ENCODE measurements at places on chromosomes 4 and X. TPM values are rescaled to one million over a fixed set of nuclear protein-coding genes. Genes with fewer than 3 reads are reported as not detected.

DNA sequence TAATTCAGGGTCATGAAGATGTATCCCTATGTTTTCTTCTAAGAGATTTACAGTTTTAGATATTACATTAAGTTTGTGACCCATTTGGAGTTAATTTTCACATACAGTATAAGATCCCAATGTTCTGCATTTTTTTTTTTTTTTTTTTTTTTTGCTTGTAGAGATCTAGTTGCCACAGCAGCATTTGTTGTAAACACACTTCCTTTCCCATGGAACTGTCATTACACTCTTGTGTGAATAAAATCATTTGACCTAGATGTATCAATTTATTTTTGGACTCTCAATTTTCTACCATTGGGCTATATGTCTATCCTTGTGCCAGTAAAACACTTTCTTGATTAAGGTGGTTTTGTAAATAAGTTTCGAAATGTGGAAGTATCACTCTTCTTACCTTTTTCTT lies 1107.2 kb downstream of the TECRL start:
- DNase-seq = no peak

GRCh38 chr4:152209772-152210493 lies 326.0 kb downstream of the FBXW7 start:
- no peak for DNase-seq

DNA sequence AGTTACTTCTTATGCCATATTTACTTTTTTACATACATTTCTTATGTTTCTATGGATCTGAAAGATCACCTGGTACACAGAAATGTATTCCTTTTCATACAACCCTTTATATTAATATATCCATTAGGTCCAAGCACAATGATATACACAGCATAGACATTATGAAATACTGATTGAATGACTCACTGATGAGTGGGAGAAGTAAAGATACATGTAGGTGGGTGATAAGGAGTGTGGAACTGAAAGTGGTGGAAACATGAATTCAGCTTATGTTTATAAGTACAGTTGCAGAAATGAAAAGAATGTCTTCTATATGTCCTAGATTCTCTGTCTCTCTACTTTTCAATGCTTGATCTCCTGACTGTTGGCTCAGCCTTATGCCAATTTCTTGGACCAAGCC lies 87.9 kb downstream of the YIPF7 start:
- DNase-seq = no peak

DNA sequence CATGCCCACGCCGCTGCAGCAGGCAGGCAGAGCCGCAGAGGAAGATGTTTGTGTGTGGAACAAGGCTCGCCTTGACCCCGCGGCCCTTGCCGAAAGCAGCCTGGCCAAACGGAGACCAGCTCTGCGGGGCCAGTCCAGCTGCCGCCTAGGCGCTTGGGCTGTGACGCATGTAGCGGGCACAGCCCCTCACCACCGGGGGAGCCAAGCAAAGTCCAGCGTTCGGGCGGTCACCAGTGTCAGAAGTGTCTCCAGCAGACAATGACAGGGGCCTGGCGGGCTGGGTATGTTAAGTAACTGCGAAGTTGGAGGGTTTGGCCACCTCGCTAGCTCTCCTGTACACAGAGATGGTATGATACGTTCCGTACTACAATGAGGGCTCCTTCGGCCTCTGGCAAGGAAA lies 1.3 kb downstream of the AMER1 start:
- no peak for DNase-seq

DNA sequence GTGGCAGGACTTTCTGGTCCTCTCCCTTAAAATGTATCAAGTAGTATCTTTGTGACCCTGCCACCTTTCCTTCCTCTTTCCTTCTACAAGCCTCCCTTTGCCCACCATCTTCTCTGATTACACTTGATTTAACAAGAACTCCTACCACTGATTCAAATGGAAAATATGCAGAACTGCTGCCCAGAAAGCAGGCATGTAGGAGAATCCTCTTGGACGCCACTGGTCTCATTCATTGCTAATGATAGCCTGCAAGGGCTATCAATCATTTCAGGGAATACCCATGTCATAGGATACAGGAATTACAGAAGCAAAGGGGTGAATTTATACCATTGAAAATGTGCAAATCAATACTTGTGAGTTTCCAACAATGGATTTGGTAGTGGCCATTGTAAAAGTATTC lies 294.6 kb upstream of the NRK start:
- DNase-seq = no peak

GRCh38 chr4:1325681-1326635 lies 21.1 kb upstream of the UVSSA start:
- DNase-seq = no peak

- DNase-seq = no peak
Measured at GRCh38 chrX:122945328-122945727, 238.8 kb upstream of the GRIA3 start.

DNA sequence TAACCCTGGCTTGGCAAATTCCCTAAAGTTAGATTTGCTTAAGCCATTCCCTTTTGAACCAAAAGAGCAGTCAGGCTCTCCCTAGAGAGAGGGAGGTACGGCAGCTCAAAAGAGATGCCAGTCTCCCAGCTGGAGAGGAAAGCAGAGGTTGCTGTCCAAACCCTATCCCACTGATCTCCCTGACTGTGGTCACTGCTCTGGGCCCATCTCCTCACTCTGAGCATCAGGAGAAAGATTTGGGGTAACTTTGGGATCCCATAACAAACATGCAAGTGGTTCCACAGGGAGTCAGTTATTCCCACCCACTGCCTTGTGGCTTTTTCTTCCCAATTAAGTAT lies 17.1 kb downstream of the ACSL1 start:
- DNase-seq = no peak

DNA sequence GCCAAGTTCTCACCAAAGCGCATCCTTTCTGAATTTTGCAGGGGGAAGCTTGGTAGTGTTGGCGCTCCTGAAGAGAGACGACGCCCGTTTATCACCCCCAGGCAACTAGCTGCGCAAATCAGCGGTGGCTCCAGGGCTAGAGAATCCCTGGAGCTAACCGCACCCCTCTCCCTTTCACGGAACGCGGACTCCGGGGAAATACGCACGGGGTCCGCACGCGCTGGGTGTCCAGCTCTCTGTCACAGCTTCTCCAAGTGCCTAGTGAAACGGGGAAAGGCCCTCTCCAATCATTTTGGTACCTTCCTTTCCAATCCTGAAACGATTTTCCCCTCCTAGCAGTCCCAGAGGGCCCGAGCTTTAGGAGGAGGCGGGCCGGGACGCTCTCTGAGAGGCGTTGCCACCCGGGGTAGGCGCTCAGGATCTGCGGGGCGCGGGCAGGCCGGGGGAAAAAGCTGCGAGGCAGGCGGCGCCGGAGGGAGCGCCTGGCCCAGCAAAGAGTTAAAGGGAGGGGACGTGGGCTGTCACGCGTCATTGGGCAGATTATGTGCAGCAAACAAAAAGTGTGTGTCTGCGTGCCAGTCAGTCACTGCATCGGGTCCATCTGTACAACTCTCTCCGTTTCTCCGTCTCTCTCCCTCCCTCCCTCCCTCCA lies at the start of gene PRDM8:
TSS of gene PRDM8 (plus strand) at position 582 of the 652 bp plus-strand sequence. CDS start 2,578 bp downstream, outside the sequence.
- DNase-seq = no peak

DNA sequence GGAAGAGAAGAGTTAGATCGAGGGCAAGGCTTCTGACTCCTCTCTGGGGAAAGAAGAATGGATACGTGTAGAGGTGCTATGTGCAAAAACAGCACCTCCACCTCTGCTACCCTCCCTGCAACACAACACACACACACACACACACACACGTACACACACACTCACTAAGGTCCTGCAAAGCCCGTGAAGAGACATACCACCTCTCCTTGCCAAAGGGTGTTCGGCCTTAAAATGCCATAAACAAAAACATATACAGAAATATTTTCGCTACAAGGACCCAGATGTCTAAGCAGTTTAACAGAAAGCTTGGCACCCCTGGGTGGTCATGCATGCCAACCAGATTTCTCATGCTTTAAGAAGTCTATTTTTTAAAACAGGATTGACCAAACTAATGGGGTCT lies 1.5 kb downstream of the TIFA start:
- no peak for DNase-seq

DNA sequence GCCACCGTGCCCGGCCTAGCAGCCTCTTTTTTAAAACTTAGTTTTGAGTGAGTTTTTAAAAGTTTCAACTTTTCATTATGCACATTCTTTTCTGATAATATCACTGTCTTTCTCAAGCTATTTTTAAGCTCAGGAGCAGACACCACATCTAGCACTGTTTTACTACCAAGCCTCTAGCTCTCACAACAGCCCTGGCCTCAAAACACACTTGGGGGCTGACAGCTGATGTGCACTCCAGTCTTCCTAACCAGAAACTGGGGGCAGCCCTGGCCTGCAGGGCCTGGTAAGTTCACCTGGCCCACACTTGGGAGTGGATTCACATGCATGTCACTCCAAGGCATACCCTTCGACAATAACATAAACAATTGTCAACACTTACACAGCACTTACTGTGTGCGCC lies 34.0 kb downstream of the CENPU start:
- no peak for DNase-seq

DNA sequence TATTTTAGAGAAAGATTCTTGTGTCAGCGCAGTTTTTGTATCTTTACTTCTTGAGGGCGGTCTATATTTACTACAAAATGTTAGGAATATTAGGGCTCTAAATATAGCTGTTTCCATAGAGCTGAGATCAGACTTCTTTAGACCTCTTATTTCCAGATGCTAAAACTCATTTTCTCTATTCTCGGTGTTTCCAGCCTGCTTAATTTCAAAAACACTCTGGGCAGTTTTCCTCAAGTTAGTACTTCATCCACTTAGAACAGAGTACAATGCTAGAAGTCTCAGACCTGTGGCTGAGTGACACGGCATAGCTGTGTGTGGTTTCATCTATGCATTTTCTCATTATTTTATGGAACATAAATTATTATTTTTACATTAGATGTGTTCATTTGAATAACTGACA lies 346.6 kb downstream of the PABPC4L start:
- no peak for DNase-seq

DNA sequence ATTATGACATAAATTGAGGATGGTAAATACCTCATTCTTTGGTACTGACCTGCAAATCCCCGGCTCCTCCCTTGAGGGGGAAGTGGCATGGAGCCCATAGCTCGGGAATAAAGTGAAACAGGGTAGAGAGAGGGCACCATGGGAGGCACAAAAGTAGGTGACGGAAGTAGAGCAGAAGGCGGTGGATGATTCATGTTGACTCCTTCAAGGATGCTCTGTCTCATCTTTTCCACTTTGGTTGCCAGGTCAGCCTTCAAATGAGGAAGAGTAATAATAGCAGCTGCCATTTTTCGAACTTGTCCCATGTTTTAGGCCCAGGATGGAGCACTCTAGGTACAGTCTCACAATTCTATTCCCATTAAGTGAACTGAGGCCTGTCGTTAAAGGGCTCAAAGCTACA lies 41.4 kb upstream of the PHF8 start:
- no peak for DNase-seq

DNA sequence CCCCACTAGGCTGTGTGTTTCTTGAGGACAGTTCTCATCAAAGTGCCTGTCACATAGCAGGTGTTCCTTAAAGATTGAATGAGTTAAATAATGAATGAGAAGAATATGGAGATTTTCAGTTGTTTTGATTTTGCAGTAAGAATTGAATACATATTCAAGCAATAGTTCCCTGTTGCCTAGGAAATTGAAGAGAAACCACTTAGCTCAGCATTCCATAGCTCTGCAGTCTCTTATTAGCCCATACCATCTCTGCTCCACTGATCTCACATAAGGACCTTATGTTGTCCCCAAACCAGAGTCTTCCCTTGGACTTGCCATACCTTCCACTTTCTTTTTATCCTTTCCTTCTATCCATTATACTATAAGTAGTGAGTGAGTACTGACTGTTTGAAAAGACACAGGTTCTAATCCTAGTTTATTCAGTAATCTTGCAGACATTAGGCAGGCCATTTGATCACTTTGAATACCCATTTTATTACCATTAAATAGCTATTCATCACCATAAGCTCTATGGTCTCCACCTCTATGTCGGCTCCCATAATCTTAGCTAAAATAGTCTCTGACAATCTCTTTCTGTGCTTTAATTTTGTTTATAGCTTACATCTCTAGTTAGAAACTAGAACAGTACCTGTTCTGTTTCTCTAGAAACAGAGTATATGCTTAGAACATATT lies 1059.6 kb upstream of the SLIT2 start:
- no peak for DNase-seq

DNA sequence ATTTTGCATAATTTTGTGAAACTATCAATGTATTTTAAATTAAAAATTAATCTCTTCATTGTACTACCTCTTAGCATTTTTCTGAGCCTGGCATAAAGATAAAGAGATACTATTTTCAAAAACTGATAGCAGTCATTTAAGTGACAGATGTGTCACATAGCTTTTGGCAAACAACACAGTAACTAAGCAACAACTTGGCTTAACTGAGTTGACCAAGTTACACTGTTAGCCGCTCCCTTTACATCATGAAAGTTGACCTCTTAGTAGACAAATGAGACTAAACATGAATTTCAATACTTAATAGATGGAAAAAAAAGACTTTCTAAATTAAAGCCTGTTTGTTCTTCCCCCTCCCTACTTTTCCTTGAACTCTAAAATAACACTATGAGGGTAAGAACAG lies 62.0 kb downstream of the ATP8A1 start:
- DNase-seq = no peak

GRCh38 chr4:8615366-8615765 lies 22.8 kb downstream of the CPZ start:
- DNase-seq = no peak

DNA sequence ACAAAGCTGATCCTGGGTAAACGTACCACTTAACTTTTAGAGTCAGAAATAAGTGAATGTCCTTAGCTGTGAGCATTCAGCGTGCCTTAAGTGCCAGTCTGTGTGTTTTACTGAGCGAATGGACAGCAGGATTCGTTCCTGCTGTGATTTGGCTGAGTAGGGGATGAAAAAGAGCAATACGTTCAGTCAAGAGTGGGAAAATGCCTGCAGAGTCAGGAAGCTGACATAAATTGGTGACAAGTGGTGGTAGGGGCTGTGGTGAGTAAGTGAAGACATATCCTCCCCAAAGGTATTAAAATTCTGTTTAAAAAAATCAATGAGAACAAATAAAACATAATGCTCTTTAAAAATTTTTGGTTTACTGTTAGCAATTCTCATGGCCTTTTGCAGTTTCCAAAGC lies 56.6 kb upstream of the TNIP3 start:
- no peak for DNase-seq

DNA sequence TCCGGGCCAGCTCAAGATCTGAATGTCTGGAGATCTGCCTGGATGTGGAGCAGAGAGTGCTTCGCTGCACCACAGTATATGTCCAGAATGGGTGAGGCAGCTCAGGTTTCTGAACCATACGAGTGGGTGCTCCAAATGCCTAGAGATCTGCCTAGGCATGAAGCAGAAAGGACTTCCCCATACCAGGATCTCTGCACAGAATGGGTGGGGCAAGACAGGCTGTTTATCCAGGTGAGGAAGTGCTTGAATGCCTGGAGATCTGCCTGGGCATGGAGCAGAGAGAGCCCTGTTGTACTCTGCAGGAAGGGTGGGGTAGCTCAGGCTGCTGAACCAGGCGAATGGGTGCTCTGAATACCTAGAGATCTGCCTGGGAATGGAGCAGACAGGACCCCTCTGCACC lies 45.4 kb upstream of the MAGEC2 start:
- no peak for DNase-seq

CFAP99 gene
- 0.80 TPM for polyA plus RNA-seq

ARAP2 gene
- 8.7 TPM for polyA plus RNA-seq

PPP1R2C gene
- polyA plus RNA-seq = not detected

BMPR1B gene
- polyA plus RNA-seq = 22.7 TPM

CLDN2 gene
- 65.7 TPM for polyA plus RNA-seq

ARL9 gene
- polyA plus RNA-seq = 0.45 TPM
